Activated effector memory CD4-positive, alpha-beta T cell treated with anti-CD3 and anti-CD28 coated beads, Interleukin-2, amount 50 U/mL, for 16 hours (primary cell): ENCODE measurements at places on chromosomes 1 and 21.

DNA sequence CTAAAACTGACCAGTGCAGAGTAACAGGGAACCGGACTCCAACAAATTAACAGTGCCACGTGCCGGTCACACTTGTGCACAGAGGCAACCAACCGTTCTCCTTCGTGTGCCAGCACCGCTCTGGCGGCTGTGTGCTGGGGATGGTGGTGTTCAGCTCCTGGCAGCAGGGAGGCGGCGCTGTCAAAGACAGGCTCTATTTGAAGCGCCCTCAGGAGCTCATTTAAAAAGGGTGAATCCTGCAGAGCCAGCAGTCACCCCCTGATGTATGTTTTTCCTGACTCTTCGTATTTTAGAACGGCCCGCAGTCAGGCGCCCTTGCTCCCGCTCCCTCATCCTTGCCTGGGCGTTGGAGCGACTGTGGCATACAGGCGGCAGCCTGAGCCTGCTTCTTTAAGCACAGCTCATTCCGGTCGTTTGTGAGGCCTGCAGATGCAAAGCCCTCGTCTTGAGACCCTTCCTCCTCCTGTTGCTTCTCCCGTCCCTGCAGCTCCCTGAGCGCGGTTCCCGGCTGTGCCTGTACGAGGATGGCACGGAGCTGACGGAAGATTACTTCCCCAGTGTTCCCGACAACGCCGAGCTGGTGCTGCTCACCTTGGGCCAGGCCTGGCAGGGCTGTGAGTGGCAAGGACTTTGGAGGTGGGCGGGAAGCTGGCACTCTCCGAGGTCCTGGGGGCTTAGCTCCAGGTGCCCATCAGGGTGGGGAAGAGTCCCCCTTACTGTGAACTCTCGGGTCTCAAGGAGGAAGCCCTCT is 1.1 kb downstream of the DFFB start:
- DNase-seq = no peak

GRCh38 chr1:12037486-12038355 is 18.4 kb downstream of the MIIP start:
- no peak for DNase-seq

DNA sequence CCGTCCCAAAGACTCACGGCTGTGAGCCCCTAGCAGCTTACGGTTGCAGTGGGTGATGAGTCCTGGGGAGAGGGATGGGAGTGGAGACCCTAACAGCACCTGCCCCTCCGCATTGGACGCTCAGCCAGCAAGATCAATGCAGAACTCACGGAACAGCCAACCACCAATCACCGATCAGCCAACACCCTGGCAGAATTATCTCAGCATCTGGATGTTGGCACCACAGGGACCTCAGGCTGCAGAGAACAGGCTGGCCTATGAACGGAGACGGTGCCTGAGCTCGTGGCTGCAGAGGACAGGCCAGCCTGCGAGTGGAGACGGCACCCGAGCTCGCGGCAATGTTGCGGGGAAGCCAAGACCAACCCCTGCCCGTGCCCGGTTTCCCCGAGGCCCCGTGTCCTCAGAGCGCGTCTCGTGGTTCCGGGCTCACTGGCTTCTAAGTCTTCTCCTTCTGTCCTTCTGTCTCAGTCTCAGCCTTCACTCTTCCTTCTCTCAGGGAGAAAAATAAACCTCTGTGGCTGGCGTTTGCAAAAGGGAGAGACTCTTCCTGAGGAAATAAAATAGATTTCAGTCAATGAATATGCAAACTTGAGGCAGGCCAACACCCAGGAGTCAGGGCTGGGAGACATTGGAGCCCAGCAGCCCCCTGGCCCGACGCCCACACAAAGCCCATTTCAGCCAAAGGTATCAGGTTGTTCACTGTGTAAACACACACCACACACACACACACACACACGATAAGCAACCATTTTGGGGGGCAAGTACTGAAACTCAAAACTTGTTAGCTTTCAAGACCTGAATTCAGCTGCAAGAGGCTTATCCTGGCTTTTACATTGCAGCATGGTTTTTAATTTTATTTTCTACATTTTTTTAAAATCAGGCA is 67.8 kb downstream of the SIK1 start:
- no peak for DNase-seq

- DNase-seq = peak; percentile 91
These were observed 4.5 kb downstream of the KCNJ9 start for GRCh38 chr1:160085686-160086455.

- no peak for DNase-seq
These were observed 15.2 kb upstream of the TNR start for GRCh38 chr1:175758601-175759000.

GRCh38 chr1:205315008-205315618 is 6.4 kb downstream of the NUAK2 start:
- no peak for DNase-seq

DNA sequence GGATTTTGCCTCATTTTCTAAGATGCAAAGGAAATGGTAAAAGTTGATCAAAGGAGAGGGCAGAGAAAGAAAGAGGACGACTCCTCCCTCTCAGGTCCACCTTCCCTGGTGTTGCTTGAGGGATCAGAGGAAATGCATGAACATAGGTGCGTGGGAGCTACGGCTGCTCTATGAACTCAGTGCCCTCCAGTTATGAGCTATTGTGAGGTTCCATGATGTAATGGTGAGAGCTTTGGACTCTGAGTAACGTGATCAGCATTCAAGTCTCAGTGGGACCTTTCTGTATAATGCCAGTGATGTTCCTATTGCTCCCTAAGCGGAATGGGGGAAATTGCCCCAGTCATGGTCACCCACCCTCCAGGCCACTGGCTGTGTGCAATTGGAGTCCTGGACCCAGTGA is 25.9 kb upstream of the NBPF3 start:
- no peak for DNase-seq

DNA sequence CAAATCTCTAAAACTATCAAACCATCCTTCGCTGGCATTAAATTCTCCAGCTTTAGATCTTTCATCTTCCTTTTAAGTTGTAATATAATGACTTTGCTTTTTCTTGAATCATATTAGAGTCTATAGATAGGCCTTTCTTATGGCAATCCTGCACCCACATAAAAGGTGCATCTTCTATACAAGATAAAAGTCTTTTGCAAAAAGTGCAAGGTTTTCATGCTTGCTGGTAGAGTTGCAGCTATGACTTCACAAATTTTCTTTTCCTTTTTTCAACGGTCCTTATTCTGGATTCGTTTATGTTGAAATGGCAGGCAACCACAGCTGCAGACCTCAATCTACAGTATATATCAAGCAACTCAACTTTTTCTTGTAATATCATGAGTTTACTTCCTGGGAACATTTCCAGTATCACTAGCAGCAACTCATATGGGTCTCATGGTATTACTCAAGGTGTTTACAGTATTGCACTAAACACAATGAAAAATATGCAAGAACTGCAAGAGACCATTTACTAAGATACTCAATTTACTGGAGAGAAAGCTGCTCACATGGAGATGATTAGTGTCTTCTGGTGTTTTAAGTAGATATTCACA is 22.1 kb downstream of the OMA1 start:
- DNase-seq = no peak

- DNase-seq = no peak
These were observed 1156.6 kb downstream of the PLA2G4A start for GRCh38 chr1:187985145-187985896.

- DNase-seq = no peak
These were observed 20.6 kb upstream of the H6PD start for GRCh38 chr1:9213956-9214355.

DNA sequence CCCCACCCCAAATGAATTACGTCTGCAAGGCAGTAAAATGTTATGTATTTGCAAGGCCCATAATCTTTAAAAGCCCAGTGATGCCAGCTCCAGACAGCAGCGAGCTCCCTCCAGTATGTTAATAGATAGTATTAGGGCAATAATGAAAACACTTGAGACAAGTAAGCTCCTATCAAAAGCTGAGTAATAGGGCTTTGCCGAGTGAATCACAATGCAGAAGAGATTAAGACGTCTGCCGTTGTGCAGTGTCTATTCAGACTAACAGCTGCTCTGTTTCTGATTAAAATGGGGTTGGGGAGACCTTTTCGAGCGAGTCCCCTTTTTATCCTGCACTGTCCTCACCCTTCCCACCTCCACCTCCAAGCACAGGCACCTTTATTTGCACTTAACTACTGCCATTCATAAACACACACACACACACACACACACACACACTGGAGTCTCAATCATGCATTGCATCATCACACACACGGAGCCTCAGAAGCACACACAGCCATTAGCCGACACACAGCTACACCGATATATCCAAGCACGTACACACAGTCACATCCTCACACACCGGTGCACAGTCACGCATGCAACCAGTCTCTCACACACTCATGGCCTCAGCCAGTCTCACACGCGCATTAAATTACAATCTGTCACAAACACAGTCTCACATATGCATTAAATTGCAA is 46.0 kb upstream of the FOXO6 start:
- no peak for DNase-seq

DNA sequence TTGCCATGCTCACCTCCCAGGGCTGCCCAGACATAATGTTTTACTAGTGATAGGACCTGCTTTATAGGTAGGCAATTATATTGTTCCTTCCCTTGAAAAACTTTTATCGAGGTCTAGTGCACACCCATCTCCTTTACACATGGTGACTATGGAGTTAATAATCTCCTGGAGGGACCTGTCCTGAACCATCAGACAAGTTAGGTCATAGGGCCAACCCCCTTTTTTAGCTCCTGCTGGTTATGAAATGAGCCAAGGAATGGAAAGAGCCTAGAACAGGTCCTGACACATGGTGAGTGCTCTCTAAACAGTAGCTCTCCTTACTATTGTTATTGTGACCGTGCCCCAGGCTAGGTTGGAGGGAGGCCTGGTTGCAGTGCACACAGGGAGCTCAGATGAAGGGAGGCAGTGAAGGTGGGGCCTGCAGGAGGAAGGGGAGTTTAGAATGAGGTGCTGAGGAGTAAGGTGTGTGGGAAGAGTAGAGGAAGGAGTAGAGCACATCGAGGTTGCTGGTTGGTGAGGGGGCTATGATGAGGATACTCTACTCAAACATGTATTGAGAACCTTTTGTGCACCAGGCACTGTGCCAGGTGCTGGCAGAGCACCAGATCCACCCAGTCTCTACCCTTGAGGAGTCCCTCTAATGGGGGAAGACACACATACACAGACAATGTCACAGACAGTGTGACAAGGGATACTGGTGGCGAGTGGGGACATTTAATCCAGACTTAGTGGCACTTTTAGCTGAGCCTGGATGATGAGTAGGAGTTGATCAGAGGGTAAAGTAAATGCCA is 14.1 kb upstream of the LMNA start:
- no peak for DNase-seq

- DNase-seq = no peak
These were observed 15.6 kb upstream of the IL10 start for GRCh38 chr1:206787891-206788290.

DNA sequence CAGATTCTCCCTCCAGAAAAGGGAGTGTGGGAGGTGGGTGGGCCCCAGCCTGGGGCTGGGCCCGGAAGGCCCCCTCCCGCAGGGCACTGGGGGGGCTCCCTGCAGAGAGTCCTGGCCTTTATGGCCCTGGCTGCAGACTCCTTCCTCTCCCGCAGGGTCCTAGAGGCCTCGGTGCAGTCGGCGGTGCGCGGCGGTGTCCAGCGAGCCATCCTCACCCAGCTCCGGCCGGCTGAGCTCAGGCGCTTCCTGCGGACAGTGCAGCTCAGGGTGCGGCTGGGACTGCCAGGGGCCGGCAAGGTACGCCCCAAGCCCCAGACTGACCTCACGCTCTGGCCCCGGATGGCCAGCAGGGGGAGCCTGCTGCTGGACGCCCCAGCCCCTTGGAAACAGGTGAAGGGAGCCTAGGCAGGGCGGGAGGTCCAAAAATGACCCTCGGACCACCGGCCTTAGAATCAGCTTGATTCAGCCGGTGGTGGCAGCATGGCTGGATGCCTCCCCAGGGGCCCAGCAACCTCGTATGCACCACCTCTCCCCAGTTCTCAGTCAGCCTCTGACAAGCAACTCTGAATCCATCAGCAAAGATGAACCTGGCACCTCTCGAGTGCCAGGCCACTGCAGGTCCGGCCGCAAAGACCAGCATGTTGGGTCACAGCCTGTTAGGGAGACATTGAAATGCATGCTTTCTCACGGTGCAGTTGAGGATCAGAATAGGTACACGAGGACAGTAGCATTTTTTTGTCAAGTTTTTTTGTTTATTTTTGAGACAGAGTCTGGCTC is 20.6 kb downstream of the MTHFR start:
- peak; percentile 82 for DNase-seq

- DNase-seq = peak; percentile 87
These were observed 22.8 kb upstream of the TARS2 start for GRCh38 chr1:150464422-150464826.

DNA sequence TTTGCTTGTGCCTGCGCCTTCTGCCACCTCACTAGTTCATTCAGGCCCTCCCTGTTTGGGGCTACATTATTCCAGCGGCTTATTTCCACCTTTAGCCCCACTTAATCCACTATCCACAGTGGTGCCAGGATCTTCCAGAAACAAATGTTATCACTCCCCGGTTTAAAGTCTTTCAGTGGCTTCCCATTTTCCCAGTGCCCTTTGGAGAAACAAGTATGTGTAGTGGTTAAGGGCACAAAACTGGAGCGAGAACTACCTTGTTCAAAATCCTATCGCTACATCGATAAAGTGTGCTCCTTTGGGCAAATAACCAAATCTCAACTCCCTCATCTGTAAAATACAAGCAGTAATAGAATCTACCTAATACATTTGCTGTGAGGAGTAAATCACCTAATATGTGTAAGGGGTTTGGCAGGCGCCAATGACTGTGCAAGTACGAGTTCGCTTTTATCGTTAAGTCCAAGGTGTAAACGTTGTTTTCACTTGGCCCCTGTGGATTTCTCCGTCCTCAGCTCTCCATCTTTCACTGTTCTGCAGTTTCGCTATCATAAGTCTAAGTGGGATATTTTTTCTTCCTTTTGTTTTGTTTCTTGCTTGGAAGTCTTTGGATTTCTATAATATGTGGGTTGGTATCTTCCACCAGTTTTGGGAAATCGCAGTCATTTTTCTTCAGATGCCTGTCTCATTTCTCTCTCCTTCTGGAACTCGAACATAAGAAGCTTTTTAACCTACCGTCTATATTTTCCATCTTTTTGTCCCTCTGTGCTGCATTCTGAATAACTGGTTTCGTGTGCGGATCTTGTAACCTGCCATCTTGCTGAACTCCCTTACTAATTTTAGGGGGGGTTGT is 844 bp upstream of the MEAF6 start:
- DNase-seq = no peak

- peak; percentile 81 for DNase-seq
These were observed 31.7 kb downstream of the RUNX3 start for GRCh38 chr1:24898152-24898908.
